Stimulated activated CD4-positive, alpha-beta T cell treated with anti-CD3 and anti-CD28 coated beads, TNF-alpha, amount 100 ng/mL, for 4 hours (primary cell): ENCODE measurements at places on chromosomes 12 and 14.

- DNase-seq: no peak
Measured at GRCh38 chr14:39023939-39024871, 78.8 kb downstream of the SEC23A start.

GRCh38 chr12:110796952-110797351 lies 49.8 kb upstream of the CCDC63 start:
- DNase-seq: no peak

DNA sequence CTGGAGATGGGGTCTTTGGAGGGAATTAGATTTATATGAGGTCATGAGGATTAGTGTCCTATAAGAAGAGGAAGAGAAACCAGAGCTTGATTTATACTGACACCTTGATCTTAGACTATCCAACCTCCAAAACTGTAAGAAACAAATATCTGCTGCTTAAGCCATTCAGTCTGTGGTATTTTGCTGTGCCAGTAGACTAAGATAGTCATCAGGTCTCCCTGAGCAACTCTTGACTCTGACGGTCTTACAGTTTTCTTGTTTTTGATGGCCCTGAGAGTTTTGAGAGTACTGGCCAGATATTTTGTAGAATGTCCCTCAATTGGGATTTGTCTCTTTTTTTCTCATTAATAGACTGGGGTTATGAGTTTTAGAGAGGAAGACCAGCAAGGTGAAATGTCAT lies 51.7 kb downstream of the TSHR start:
- DNase-seq: no peak

GRCh38 chr12:19894050-19894449 lies 454.8 kb downstream of the AEBP2 start:
- DNase-seq: no peak

DNA sequence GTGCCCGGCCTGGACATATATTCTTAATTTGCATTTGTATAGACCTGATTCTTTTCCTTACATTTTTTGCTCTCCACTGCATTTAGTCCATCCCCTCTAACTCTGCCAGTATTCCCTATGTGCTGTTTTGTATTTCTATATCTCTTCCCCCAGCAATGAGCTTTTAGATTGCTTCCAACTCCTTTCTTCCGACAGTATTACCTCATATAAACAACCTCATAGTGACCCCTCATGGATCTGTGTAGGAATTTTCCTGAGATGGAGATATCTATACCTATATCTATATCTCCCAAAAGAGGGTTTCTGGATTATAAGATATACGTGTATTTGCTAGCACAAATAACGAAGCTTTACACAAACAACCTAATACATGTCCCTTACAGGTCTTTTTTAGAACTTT lies 161.9 kb downstream of the CRADD start:
- no peak for DNase-seq

- DNase-seq: no peak
Measured at GRCh38 chr12:91261820-91262676, 79.4 kb upstream of the DCN start.

GRCh38 chr12:20183563-20183962 lies 184.8 kb upstream of the PDE3A start:
- no peak for DNase-seq

DNA sequence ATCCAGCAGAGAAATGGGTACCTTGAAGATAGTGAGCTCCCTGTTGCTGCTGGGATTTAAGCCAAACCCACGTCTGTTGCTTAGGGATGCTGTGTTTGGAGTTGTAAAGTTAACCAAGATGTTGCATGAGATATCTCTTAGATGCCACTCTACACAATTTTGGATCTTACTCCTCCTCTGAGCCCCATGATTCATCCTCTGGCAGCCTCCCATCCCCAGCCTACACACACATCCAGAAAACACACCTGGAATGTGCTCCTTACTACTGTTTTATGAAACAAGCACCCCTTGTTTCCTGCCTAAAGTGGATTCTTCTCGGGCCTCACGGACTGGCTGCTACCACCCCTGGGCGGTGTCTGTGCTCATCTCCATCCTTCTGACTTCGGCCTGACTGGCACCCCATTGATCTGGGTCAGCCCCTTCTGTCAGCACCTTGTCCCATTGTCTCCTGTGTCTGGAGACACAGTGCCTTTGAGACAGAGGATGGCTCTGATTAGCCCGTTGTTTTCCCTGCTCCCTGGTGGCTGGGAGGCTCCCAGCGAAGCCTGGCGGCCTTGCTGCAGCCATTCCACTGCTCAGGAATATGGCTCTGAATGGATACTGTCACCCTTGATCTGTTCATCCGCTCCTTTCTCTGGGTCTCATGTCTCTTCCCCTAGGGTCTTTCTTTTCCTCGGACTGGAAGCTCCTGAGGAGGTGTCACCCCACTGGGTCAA lies 24.3 kb downstream of the TSPAN9 start:
- no peak for DNase-seq

DNA sequence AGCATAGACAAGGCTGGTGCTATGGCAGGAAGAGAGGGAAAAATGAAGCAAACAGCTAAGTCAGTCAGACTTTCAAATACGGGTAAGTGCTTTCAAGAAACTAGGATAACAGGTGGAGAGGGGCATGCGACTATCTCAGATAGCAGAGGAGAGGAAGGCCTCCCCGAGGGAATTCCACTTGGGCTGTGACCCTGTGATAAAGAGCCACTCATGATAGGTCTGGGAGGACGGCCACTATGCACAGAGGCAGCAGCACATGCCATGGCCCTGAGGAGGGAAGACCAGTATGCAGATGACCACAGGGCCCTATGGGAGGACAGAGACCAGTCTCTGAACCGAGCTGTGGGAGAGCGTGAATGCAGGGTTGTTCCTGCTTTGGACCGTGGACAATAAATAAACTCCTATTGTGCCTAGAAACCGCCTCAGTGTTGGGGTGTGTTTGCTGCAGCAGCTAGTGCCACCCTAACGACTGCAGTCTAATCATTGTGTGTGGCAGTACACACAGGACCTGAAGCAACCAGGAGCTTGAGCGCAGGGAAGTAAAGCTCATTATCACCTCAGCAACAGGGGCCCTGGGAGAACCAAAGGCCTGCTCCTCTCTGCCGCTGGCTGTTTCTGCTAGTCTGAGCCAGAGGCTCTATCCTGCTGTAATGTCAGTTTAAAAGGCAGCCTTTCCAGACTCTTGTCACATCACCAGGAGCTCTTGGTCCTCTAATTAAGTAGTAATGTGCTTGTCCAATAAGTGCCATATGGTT lies 119.1 kb downstream of the CACNA1C start:
- no peak for DNase-seq

GRCh38 chr14:54475187-54475899 lies 13.4 kb downstream of the GMFB start:
- DNase-seq: no peak

DNA sequence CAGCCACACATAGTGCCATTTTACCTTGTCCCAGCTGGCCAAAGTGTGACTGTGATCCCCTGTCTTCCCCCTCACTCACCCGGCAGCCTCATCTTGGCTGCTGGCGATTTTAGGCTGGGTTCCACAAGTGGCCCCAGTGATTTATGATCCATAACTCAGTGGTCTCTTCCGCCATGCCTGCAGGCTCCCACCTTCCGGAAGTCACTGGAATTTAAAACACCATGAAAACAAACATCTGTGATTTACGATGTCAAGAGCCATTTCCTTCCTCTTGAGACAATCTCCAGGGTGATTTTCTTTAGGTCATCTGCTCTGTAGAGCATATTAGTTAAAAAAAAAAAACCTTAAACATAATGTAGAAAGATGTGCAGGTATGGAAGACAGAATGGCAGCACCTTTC lies 282.3 kb downstream of the CACNA1C start:
- no peak for DNase-seq

DNA sequence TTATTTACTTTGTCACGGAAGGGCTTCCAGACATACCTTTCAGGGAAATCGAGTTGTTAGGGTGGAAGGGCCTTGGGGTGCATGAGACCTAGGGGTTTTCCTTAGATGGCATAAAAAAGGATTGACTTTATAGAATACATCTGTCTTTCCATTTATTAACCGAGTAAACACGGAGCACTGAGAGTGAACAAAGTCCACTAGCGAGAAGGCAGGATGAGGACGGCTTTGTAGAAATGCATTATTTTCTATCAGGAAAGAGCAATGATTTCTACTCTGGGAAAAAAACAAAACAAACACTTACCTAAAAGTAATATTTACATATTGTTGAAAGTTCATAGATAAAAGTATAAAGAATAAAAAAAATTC lies 91.8 kb downstream of the RCOR1 start:
- no peak for DNase-seq

- no peak for DNase-seq
Measured at GRCh38 chr12:4045786-4046494, 172.7 kb upstream of the PARP11 start.

GRCh38 chr12:45833401-45833800 lies 103.9 kb downstream of the ARID2 start:
- no peak for DNase-seq

DNA sequence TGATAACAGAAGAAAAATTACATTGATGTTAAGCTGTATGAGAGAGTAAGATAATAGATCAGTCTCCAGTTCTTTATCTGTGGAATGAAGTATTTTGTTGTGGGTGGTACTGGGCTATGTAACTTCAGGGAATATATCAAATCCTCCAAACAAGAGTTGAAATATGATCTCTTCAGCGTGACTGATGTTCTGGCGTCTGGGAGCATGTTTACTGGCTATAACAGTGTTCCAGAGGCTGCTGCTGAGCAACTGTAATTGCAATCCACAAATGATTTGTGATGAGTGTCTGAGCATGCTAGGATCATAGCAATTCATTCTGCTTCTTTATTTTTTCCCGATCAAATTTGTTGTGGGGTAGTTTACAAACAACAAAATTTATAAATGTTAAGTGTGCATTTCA lies 18.6 kb upstream of the CCDC198 start:
- no peak for DNase-seq

DNA sequence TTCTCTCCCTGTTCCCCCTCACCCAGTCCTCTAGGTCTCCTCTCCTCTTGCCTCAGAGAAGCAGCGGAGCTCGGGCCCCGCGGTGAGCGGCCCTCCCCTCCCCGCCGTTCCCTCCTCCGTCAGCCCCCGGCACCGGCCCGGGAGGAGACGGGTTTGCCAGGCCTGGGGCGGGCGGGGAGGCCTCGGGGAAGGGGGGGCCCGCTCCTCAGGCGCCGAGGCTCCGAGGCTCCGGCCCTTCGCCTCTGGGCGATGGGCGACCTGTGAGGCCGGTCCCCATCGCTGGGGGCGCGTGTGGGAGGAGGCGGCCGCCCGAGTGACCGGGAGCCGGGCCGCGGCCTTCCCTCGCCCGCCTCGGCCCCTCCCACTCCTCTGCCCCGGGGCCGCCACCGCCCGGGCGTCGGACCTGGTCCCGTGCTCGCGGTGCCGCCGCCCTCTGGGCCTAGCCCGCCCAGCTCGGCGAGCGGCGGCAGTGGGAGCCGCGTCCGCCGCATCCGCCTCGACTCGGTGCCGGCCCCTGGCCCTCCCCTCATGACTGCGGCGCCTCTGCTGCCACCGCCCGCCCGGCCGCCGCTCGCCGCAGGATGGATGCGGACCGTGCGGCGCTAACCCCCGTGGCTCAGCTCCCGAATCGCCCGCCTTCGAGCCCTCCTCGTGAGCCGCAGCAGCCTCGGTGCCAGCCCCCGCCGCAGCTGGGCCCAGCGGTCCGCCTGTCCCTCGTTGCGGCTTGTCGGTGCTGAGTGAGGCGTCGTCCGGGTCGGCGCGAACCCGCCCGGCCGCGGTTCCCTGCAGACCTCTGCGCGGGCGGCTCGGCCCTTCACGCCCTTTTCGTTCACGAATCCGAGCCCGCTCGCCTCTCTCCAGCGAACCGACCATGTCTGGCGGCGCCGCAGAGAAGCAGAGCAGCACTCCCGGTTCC lies 574 bp downstream of the WNK1 start:
- peak; percentile 18 for DNase-seq

DNA sequence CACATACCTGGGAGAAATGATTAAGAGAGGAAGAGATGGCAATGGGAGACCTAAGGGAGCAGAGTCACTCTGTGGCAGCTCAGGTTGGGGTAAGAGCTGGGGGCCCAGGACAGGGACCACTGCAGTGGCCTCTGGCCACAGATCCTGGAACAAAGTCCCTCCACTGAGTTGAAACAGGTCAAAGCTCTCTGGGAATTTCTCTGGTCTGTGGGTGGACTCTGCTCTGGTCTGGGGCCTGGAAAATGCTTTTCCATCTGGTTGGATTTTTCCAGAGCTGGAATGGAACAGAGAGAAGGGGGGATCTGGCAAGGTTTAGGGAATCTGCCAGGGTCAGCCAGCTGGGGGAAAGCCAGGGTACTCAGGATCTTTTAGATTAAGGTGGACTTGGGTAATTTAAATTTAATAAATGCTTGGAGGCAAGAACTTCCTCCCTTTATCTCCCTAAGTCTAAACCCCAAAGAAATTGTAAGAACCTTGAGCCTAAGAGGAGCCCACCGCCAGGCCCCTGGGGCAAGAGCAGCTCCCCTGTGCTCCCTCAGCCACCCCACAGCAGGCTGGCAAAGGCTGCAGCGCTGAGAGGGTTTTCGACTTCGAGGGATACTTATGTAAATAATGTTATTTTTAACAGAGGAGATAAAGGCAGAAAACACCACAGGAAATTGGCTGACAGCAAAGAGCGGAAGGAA lies 3.7 kb downstream of the HOXC10 start:
- no peak for DNase-seq

- no peak for DNase-seq
Measured at GRCh38 chr12:120479458-120479857, 9.9 kb upstream of the SRSF9 start.

GRCh38 chr12:67290378-67290777 lies 21.2 kb downstream of the CAND1 start:
- DNase-seq: no peak

DNA sequence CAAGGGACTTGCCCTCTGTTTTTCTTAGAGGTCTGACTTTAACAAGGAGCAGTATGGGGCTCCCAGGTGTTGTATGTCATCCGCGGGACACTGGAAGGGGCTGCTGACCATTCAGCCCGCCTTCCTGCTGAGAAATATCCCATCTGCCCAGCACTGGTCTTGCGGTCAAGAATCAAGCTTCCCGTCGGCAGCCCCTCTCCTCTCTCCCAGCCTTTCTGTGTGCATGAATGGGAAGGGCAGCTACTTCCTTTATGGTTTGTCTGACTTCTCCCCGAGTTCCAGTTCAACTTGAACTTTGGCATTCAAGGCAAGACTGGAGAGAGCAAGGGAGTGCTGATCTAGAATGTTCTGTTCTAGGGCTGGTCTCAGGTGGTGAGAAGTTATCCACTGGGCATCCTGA lies 51.5 kb downstream of the PSMA6 start:
- DNase-seq: no peak

DNA sequence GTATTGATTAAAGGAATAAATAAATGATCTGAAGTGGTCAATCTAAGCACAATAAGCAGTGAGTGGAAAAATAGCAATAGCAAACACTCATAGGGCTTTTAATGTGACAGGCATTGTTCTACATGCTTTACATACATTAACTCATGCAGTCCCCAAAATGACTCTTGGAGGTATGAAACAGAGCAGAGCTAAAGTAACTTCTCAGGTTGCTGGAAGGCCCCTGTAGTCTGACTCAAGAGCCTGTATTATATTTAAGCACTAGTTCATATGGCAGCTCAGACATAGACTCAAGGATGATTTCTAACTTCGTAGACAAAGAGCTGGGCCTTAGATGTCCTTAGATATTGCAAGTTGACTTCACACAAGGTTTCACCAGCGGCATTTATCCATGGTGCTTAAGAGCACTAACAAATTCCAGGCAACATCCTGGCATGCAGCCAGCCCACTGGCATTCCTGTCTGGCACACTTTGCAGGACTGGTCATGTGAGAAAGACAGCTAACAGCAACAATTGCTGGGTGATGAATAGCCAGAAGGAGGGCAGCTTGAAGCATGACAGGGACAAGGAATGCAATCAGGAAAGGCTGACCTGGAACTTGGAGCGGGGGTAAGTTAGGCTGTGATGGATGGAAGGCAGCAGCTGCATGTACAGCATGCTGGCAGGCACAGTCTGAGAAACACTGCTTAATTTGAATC lies 22.9 kb upstream of the KTN1 start:
- DNase-seq: no peak

GRCh38 chr12:45585522-45586230 lies 143.8 kb upstream of the ARID2 start:
- DNase-seq: no peak
